ENCODE measurements at places on chromosomes 11 and 22. TPM values are rescaled to one million over a fixed set of nuclear protein-coding genes. Genes with fewer than 3 reads are reported as not detected.

The ISX gene
- not detected for total RNA-seq

The GLYAT gene
- not detected for total RNA-seq

- no peaks in the 10 kb centered on the region for H3K36me3 ChIP-seq
- no peak overlapping the region for H3K27ac ChIP-seq
- H3K27me3 ChIP-seq: no peaks in the 10 kb centered on the region
These were observed 65.0 kb downstream of the EFCAB6 start for GRCh38 chr22:43747058-43747457.

- H3K4me1 ChIP-seq: peaks cover 21% of the 10 kb centered on the region
- H3K4me3 ChIP-seq: no peak overlapping the region
- DNase-seq: no peak
- H3K36me3 ChIP-seq: no peaks in the 10 kb centered on the region
- H3K27ac ChIP-seq: no peak overlapping the region
These were observed 6.1 kb downstream of the FADS3 start for GRCh38 chr11:61885166-61885778.

GRCh38 chr11:116697639-116698038 lies 75.1 kb downstream of the BUD13 start:
- H3K4me3 ChIP-seq: no peak overlapping the region
- no peak for DNase-seq
- no peaks in the 10 kb centered on the region for H3K4me1 ChIP-seq
- H3K36me3 ChIP-seq: no peaks in the 10 kb centered on the region
- H3K27ac ChIP-seq: no peak overlapping the region
- no peaks in the 10 kb centered on the region for H3K27me3 ChIP-seq

GRCh38 chr11:2673871-2674471 lies 25.8 kb downstream of the KCNQ1OT1 start:
- H3K4me1 ChIP-seq: peaks cover 7% of the 10 kb centered on the region
- H3K27ac ChIP-seq: no peak overlapping the region
- no peaks in the 10 kb centered on the region for H3K27me3 ChIP-seq
- no peak overlapping the region for H3K4me3 ChIP-seq

- H3K36me3 ChIP-seq: peaks cover 3% of the 10 kb centered on the region
- H3K27ac ChIP-seq: no peak overlapping the region
- H3K4me3 ChIP-seq: no peak overlapping the region
- no peaks in the 10 kb centered on the region for H3K27me3 ChIP-seq
- DNase-seq: no peak
These were observed 108.4 kb downstream of the KCNQ1 start for GRCh38 chr11:2553198-2553597.

DNA sequence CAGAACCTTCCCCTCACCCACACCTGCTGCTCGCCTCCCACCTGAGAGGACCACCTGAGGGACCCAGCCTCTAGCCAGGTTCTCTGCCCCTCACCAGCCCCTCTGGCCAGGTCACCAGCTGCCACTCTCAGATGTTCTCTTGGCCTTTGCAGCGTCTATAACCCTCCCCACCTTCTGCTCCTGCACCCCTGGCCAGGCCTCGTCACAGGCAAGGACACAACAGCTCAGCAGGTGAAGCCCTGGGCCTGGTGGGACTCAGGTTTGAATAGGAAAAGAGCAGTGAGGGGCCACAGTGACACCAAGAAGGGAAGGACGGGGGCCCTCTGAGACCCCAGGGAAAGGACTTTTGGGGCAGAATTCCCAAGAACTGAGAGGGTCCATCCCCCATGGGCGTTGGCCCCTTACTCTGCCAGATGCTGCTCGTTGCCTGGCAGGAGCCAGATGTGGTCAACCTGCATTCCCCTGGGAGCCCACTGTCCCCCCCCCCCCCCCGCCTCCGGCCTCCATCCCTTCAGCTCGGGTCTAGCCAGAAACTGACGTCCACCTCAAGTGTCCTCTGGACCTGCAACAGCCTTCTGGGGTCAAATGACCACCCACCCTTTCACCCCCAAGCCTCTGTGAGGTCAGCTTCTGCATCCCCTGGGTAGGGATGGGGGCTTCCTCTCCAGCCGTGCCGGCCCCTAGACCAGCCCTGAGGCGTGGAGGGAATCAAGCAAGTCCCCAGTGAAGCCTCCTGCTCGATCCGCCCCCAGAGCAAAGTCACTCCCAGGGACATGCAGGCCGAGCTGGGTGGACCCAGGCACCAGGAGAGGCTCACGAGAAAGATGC lies 28.7 kb downstream of the SBF1 start:
- DNase-seq: no peak
- no peak overlapping the region for H3K4me3 ChIP-seq
- no peaks in the 10 kb centered on the region for H3K36me3 ChIP-seq
- H3K4me1 ChIP-seq: peaks cover 24% of the 10 kb centered on the region

- no peak for DNase-seq
- no peaks in the 10 kb centered on the region for H3K27me3 ChIP-seq
- H3K27ac ChIP-seq: no peak overlapping the region
- no peaks in the 10 kb centered on the region for H3K36me3 ChIP-seq
- no peak overlapping the region for H3K4me3 ChIP-seq
These were observed 19.2 kb downstream of the TBX1 start for GRCh38 chr22:19779685-19780268.

- no peak overlapping the region for H3K27ac ChIP-seq
- H3K36me3 ChIP-seq: no peaks in the 10 kb centered on the region
- no peak overlapping the region for H3K4me3 ChIP-seq
- peaks cover 27% of the 10 kb centered on the region for H3K27me3 ChIP-seq
- DNase-seq: no peak
These were observed 2.8 kb upstream of the USP2 start for GRCh38 chr11:119384332-119384731.

DNA sequence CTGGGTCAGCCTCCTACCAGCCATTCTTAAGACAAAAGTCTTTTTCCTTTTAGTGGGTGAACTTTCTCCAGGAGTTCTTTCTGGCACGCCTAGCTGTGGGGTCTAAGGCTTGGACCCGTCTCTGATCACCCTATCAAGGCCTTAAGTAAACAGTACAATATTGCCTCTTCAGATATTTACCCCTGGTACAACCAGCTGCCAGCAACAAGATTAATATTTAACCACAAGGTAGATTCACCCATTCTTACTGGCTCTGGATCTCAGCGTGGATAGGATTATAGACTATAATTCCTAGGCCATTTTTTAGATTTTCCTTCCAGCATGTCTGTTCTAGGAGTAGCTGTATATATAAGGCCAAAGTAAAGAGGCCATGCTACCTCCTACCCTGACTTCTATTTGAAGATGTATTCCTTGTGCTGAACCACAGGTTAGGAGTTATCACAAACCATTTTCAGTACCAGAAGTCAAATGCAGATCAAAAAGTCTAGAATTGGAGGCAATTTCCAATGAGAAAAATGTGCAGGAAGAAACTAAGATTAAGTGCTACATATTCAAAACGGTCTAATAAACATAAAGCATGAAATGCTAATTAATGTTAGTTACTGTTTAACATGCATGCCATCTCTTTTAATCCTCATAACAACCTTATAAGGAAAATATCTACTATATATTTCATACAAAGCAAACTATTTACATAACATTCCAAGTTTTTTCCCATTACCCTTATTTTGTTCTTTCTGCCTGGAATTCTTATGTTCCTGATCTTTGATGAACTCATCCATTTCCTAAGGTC lies 110.0 kb upstream of the SYN3 start:
- no peak for DNase-seq
- H3K27ac ChIP-seq: no peak overlapping the region
- H3K27me3 ChIP-seq: peaks cover 3% of the 10 kb centered on the region
- H3K4me1 ChIP-seq: no peaks in the 10 kb centered on the region
- H3K4me3 ChIP-seq: no peak overlapping the region

- no peaks in the 10 kb centered on the region for H3K36me3 ChIP-seq
- no peaks in the 10 kb centered on the region for H3K27me3 ChIP-seq
- H3K4me3 ChIP-seq: no peak overlapping the region
- peaks cover 52% of the 10 kb centered on the region for H3K4me1 ChIP-seq
These were observed 12.9 kb downstream of the OLFML1 start for GRCh38 chr11:7498193-7498592.

- no peak for DNase-seq
- no peaks in the 10 kb centered on the region for H3K27me3 ChIP-seq
- no peaks in the 10 kb centered on the region for H3K4me1 ChIP-seq
- no peak overlapping the region for H3K4me3 ChIP-seq
- no peak overlapping the region for H3K27ac ChIP-seq
- H3K36me3 ChIP-seq: peaks cover 2% of the 10 kb centered on the region
These were observed 29.1 kb downstream of the PPIL2 start for GRCh38 chr22:21694795-21695429.

- H3K36me3 ChIP-seq: no peaks in the 10 kb centered on the region
- H3K4me3 ChIP-seq: peak overlapping the region; percentile 93
- no peaks in the 10 kb centered on the region for H3K27me3 ChIP-seq
- DNase-seq: no peak
- peak overlapping the region; percentile 90 for H3K27ac ChIP-seq
These were observed 439 bp downstream of the SPA17 start for GRCh38 chr11:124674168-124674517.

- peaks cover 8% of the 10 kb centered on the region for H3K4me1 ChIP-seq
- no peak for DNase-seq
- no peaks in the 10 kb centered on the region for H3K27me3 ChIP-seq
These were observed 150.9 kb upstream of the GRK3 start for GRCh38 chr22:25413620-25414019.

DNA sequence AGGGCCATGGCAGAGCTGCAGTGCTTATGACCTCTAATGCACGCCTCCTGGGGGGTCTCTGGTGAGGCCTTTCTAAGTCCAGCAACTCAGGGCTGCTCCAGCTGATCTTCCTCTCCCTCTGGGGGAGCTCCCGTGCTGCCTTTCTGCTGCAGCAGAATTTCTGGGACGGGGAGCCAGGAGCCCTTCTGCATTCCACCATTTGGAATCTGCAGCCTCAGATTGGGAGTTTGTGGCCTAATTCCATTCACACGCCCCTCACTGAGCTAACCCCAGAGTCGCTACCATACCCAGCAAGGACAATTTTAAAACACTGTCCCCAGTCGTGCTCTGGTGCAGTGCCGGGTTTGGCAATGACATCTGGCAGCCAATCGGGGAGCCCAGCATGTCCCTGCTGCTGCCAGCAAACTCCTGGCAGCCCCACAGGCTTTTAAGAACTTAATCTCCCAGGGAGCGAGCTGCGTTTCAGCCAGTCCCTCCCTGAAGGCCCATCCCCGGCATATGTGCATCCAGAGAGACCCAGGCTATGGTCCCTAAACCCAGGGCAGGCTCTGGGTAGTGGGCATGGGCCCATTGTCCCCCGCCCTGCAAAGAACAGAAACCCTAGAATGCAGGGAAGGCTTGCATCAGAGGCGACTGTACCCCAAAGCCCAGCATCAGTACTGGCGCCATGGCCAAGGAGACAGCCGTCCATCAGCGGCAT lies 4.7 kb downstream of the SHANK2 start:
- no peak overlapping the region for H3K27ac ChIP-seq
- H3K4me1 ChIP-seq: peaks cover 28% of the 10 kb centered on the region
- H3K4me3 ChIP-seq: no peak overlapping the region
- DNase-seq: no peak

Measured in B cell (primary cell).